ENCODE measurements at places on chromosomes 11 and 22.
A peak's percentile ranks its signal among the peaks of the same experiment; 100 is the strongest.

GRCh38 chr11:112289588-112290492, 29.2 kb upstream of the PLET1 start:
- DNase-seq, result peak; percentile 31

GRCh38 chr11:35563484-35564244, 38.2 kb upstream of the PAMR1 start:
- no peak for DNase-seq

DNA sequence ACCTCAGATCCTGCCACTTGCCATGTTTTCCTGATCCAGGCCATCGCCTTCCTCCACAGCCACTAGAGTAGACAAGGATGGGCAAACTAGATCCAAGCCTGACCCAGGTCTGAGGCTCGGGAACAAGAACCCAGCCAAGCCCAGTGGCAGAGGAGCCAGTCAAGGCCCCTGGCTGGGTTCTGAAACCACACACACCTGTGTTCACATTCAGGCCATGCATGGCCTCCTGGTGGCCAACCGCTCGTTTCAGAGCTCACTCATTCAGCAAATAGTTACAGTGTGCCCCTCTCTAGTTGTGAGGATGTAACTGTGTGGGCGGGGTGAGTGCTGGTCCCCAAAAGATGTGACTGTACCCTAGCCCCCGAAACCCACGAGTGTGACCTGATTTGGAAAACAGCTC, 337.6 kb downstream of the CTTN start:
- no peak for DNase-seq

- no peak for DNase-seq
These were observed 108.0 kb upstream of the ANO1 start for GRCh38 chr11:69969890-69970784.

GRCh38 chr22:37887584-37888378, 18.3 kb upstream of the MICALL1 start:
- DNase-seq, result no peak

All from NCI-H524 (cell line).